ENCODE measurements at places on chromosomes 4 and X.
A peak's percentile ranks its signal among the peaks of the same experiment; 100 is the strongest.

DNA sequence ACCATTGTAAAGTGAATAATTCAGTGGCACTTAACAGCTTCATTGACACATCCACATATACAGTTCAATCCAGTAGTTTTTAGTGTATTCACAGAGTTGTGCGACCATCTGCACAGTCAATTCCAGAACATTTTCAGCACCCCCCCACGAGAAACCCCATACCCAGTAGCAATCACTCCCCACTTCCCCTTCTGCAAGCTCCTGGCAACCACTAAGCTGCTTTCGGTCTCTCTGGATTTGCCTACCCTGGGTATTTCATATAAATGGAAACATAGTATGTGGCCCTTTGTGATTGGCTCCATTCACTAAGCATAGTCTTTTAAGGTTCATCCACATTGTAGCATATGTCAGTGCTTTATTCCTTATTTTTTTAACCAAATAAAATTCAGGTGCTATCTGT lies 10.0 kb downstream of the MSL3 start:
- DNase-seq, result no peak

GRCh38 chr4:40176602-40177001 lies 20.2 kb upstream of the RHOH start:
- DNase-seq, result no peak

DNA sequence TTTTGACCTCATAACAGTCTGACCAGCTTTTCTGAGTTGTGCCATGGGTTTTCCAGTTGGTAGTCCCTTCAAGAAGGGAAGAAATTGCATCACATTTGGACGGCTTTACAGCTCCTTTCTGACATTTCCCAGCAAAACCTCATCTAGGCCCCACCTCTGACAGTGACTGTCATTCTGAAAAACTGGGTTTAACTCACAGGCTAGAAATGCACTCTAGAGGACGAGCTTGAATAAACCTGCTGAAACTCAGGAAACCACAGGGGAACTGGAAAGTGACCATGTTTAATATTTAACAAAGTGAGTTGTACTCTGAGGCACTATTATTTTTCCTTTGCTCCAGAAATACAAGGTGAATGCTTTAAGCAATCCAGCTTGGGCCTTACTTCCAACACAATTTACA lies 434.3 kb upstream of the RASGEF1B start:
- DNase-seq, result no peak

GRCh38 chr4:57094832-57095223 lies 15.4 kb downstream of the IGFBP7 start:
- DNase-seq, result no peak

DNA sequence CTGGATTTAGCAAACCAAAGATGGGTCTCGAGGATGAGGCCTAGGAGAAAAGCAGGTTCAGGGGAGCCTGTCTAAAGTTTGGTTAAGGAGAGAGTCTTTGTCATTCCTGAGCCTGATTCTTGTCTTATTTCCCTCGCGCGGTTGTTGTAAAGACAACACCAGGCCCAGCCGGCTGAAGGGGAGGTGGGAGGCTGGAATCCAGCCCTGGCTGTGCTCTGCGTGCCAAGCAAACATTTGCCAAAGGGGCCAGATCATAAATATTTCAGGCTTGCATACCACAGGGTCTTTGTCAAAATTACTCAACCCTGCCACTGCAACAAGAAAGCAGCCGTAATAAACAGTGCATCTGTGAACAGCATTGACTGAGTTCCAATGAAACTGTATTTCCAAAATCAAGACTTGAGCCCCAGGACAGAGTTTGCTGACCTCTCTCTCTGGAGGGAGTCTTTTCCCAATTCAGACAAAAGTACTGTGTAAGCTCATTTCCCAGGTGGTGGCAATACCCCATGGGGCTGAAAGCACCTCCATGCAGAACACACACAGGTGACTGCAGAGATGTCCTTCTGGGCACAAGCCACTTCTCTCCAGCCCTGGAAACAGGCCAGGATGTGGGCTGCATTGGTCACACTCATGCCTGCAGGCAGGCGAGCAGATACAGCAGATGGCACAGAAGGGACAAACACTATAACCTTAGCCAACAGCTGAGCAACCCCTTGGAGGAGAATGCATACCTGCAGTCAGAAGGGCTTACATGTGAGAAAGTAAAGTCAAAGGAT lies 320.3 kb downstream of the STK32B start:
- peak; percentile 68 for DNase-seq

DNA sequence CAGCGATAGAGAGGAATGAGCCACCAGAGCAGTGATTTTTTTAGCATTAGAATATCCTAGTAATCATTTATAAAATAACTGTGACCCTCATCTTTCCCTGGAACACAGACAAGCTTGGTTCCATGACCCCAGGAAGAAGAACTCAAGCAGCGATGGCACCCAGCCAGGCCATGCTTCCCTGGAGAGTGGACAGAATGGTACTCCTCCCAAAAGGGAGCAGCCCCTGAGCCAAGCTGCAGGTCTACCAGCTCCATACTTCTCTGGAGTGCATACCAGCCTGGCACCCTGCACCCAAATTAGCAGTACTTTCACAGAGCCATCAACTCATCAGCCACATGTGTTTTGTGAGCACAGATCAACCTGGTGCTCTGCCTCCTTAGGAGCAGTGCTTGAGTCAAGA lies 310.9 kb upstream of the PCDH10 start:
- no peak for DNase-seq

GRCh38 chrX:155065035-155065734 lies 5.8 kb downstream of the CMC4 start:
- DNase-seq, result no peak

- no peak for DNase-seq
These were observed 102.0 kb downstream of the FNIP2 start for GRCh38 chr4:158870626-158871334.

Measured in G401 (cell line).